Stimulated activated CD4-positive, alpha-beta T cell treated with anti-CD3 and anti-CD28 coated beads, Interleukin-1b, Interleukin-23, amount 100 ng/mL, for 24 hours (primary cell): ENCODE measurements at places on chromosomes 13 and 19.

GRCh38 chr19:1045247-1045603, 5.3 kb downstream of the ABCA7 start:
- DNase-seq: no peak

DNA sequence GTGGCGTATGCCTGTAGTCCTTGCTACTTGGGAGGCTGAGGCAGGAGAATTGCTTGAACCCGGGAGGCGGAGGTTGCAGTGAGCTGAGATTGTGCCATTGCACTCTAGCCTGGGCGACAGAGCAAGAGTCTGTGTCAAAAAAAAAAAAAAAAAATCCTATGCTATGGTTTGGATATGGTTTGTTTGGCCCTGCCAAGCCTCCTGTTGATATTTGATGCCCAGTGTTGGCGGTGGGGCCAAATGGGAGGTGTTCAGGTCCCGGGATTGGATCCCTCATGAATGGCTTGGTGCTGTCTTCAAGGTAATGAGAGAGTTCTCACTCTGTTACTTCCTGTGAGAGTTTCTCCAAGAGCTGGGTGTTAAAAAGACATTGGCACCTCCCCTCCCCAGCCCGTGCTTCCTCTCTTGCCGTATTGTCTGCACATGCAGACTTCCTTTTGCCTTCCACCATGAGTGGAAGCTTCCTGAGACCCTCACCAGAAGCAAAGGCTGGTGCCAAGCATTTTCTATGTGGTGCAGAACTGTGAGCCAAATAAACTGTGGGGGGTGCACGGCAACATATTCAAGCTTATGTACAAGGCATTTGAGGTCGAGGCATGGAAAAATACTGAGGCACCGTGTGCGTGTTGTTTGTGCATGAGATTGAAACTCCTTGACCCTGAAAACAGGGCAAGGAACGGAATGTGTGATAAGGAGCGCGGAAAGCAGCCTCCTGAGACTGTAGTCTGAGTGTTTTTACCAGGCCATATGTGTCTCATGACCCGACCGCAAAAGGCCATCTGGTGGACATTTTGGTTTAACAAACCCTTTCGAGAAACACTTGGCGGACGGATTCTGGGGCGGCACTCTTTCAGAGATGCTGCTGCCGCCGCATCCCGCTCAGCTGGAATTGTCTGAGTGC, 7.3 kb downstream of the SIGLEC9 start:
- DNase-seq: no peak

GRCh38 chr19:34226036-34226435, 28.3 kb upstream of the GARRE1 start:
- no peak for DNase-seq

DNA sequence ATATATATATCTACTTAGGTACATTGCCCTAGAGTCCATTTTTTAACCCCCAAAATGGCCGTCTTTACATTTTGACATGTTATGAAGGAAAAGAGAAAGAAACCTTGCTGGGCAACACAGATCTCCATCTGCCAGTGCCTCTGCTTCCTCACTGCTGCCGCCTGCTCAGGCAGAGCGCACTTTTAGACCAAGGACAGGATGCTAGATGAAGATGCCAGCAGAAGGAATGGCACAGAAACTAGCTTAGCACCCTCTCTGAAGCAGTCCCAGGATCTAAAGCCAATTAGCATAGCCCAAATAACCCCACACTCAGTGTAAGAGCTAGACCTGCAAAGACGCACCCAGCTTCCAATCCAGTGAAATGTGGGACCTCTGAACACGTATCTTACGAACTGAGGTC, 111.9 kb downstream of the RXFP2 start:
- DNase-seq: no peak

- DNase-seq: no peak
Observed at GRCh38 chr13:37769078-37769477, 100.5 kb downstream of the TRPC4 start.

DNA sequence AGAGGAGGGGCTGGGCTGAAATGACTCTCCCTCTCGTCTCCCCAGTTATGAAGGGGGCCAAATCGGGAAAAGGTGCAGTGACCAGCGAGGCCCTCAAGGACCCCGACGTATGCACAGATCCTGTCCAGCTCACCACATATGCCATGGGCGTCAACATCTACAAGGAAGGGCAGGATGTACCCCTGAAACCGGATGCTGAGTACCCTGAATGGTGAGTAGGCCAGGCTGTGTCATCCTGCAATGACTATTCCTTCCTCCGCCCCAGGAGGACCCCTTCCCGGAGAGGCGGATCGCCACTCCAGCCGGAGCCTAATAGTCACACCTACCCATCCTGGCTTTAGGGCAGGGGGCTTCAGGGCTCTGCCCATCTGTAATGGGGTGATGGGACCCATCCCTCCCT, 2.6 kb downstream of the MRPL54 start:
- no peak for DNase-seq

DNA sequence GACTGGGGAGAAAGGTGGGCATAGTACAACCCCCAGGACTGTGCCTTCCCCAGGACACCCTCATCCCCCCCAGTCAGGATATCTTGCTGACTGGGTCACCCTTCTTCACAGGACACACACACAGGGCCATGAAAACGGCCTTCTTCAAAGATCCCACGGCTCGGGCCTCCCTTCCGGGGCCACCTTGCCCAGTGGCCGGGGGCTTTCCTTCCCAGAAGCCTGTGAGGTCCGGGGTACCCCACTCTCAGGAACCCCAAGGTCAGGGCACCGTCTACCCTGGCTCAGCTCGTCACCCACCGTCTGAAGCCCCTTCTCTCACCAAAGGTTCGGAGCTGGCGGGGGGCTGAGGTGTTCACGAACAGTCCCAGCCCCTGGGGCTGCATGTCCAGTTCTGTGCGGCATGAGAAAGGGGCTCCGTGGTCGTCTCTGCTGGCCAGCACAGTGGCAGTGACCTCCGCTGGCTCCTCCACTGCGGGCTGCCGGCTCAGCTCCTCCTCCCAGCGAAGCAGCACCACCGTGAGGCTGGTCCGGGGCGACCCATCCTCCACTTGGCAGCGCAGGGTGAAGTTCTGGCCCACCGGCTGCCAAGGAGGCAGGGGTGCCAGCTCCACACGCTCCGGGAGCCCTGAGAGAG, 2.1 kb upstream of the RAVER1 start:
- no peak for DNase-seq

- DNase-seq: no peak
Observed at GRCh38 chr13:42275506-42275905, 3.6 kb downstream of the AKAP11 start.

GRCh38 chr13:48221686-48222187, 11.3 kb upstream of the ITM2B start:
- no peak for DNase-seq

DNA sequence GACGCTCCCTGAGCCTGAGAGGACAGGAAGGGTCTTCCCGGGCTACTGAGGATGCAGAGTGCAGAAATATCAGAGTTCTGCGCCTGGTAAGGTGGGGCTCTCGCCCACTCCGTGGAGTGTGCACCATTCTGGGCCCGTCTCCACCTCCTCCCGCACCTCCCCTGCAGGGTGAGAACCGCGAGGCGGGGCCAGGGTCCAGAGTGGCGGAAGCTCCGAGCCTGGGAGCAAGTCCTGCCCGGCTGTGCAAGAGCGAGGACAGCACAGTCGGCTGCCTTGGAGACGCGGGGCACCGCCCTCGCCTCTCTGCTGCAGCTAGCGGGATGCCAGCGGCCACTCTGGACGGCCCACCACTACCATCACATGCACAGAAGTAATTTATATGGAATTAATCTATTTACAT, 2304.4 kb downstream of the PCDH9 start:
- DNase-seq: no peak

GRCh38 chr19:47523473-47523872, 8.6 kb upstream of the NAPA start:
- no peak for DNase-seq

GRCh38 chr13:51678420-51678819, 94.2 kb downstream of the WDFY2 start:
- no peak for DNase-seq

- DNase-seq: no peak
Observed at GRCh38 chr19:52140032-52140710, 433 bp upstream of the ZNF616 start.
